SJSA1 (cell line): ENCODE measurements at places on chromosomes 12 and 14.
A peak's percentile ranks its signal among the peaks of the same experiment; 100 is the strongest.

DNA sequence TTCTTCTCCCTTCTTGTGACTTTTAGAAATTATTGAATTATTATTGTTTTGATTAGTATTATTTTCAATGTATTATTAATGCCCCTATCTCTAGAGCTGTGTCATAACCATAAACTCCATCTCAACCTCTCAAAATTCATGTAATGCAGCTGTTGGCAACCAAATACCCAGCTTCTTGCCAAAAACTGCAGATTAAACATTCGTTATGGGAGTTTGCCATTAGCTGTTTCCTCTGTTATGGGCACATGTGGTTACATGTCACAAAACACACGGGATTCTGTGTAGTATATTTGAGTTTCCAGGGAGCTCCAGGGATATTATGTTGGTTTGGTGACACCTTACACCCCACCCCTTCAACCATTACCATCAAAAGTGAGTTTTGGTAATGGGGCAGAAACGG, 2.8 kb upstream of the ALX1 start:
- no peak for DNase-seq

DNA sequence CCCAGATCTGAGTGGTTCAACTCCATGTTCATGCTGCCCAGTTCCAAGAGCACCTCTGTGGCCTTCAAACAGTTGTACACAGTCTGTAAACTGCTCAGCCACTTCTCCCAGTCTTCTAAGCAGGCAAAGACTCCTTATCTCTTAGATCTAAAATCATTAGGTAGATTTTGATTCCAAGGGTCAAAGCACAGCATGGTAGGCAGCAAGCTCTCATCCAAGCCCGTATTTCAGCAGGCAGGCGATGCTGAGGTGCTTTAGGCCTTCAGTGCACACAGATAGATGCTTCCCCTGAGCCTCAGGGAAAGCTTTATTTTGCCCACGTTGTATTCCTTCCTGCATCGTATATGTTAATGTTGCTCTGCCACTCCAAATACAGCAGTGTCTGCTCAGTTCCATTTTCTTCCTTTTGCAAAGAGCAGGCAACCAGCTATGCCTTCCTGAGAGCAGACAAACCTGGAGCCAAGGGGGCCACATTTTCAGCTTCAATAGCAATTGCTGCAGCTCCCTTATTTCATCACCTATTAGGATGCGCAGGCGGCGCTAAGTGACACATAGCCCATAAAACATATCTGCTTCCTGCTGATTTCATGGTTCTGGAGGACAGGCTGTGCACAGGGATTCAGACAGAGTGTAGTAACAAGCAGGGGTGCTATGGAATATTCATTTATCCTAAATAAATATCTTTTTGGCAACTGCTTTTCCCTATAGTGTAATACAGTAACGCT, 67.5 kb downstream of the ETV6 start:
- DNase-seq = no peak

DNA sequence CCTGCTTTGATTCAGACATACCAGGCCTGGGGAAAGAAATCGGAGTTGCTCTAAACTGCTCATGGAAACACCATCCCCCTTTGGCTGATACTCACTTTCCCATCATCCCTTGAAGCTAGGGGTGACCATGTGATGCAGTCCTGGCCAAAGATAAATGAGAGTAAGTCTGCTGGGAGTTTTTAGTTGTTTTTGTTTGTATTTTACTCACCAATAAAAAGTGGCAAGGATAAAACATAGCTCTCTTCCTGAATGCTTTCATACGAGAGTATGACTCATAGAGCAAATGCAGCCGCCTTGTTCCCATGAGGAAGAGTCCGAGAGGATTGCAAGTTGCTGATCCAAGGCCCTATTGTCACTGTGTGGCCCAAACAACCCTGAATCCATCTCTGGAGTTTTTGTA, 126.4 kb upstream of the TMEM132C start:
- no peak for DNase-seq

- DNase-seq = peak; percentile 64
These were observed 54.7 kb downstream of the PLEKHG3 start for GRCh38 chr14:64758691-64759554.

DNA sequence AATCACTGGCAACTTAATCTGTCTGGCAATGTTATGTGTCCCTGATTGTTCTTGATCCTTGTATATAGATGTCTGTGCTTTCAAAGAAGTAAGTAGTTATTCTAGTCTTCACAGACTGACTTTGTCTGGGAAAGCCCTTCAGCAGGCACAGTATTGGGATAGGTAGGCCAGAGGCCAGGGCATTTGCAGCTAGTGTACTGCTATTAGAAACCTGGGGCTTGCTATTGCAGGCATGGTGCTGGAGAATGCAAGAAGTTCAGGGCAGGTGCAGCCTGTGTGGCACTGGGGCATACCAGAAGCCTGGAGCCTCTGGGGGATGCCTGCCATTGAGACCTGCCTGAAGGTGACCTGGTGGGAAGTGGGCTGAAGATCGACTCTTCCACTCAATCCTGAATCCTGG, 96.3 kb downstream of the TMTC3 start:
- no peak for DNase-seq
